ENCODE measurements at places on chromosomes 6 and 20. TPM values are rescaled to one million over a fixed set of nuclear protein-coding genes. Genes with fewer than 3 reads are reported as not detected.
A peak's percentile ranks its signal among the peaks of the same experiment; 100 is the strongest.

The GSTA2 gene
- total RNA-seq, result not detected

The REM1 gene
- not detected for total RNA-seq

The BFSP1 gene
- total RNA-seq, result 7.3 TPM

The LTB gene
- total RNA-seq, result 42.1 TPM

The ZNF311 gene
- total RNA-seq, result 0.23 TPM

GRCh38 chr6:28727559-28728211 is 196.1 kb downstream of the TRIM27 start:
- DNase-seq, result no peak

DNA sequence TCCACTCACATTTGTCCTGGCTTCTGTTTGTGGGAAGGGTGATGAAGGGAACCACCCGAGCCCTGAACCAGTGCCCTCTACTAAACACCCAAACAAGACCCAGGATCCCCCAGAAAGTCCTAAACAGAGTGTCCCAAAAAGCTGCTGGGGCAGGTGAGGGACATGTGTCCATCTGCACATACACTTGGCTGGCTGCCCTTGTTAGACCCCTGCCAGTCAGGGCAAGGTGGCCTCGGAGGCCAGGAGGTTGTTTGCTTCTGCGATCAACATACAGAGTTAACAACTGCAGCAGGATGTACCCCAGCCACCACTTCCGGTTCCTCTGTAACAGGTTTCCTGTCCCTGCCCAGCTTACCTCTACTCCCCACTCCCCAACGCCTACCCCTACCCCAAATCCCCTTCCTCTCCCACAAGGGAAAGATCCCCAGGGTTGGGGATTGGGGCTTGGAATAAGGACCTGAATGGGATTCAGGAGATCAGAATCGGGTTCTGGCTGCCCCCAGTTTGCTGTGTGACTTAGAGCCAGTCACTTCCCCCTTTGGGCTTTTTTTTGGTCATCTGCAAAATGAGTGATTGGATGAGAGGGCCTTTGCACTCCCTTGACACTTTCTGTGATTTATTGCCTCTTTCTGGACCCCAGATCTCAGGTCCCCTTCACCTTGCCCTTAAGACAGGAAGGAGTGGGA is 13.9 kb downstream of the DEF6 start:
- DNase-seq, result no peak

DNA sequence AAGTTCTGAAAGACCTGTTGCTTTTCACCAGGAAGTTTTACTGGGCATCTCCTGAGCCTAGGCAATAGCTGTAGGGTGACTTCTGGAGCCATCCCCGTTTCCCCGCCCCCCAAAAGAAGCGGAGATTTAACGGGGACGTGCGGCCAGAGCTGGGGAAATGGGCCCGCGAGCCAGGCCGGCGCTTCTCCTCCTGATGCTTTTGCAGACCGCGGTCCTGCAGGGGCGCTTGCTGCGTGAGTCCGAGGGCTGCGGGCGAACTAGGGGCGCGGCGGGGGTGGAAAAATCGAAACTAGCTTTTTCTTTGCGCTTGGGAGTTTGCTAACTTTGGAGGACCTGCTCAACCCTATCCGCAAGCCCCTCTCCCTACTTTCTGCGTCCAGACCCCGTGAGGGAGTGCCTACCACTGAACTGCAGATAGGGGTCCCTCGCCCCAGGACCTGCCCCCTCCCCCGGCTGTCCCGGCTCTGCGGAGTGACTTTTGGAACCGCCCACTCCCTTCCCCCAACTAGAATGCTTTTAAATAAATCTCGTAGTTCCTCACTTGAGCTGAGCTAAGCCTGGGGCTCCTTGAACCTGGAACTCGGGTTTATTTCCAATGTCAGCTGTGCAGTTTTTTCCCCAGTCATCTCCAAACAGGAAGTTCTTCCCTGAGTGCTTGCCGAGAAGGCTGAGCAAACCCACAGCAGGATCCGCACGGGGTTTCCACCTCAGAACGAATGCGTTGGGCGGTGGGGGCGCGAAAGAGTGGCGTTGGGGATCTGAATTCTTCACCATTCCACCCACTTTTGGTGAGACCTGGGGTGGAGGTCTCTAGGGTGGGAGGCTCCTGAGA is at the start of gene HFE:
Gene HFE, plus strand, starts transcription at position 146 of the 832 bp plus-strand sequence. Its CDS starts 12 bp downstream, at position 158.
- peak; percentile 56 for DNase-seq

DNA sequence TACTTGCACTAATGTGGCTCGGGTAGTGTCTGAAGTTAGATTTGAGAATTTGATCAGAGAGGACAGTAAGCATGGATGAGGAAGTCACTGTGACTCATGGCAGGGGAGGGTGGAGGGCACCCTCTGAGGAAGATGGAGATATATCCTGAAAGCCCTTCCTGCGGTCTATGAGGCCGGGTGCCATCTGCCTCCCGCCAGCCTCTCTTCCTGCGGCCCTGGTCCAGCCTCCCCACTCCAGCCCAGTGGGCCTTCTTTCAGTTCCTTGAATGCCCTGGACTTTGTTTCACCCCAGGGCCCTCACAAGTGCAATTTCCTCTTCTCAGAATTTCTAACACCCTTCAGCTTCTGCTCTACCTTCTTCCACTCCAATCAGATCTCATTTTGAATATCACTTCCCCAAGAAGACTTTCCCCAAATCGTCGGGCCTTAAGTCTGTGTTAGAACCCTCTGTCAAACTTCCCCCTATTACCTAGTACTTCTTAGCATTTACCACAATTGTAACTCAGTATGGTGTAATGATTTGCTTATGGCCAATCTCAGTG is 20.2 kb upstream of the TNFAIP3 start:
- peak; percentile 17 for DNase-seq

- DNase-seq, result no peak
Measured at GRCh38 chr6:5085648-5086293, 630 bp downstream of the PPP1R3G start.

DNA sequence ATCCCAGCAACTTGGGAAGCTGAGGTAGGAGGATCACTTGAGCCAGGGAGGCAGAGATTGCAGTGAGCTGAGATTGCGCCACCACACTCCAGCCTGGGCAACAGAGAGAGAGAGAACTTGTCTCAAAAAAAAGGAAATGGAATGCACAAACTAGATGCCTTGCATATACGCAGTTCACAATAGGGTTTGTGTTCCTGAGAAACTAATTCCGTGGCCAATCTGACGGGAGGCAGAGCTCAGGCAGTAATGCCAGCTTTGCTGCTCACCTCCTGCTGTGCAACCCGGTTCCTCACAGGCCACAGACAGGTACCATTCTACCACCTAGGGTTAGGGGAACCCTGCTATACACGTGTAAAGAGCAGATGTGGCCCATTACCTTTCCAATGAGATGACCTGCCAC is 1.4 kb downstream of the CDK5RAP1 start:
- DNase-seq, result no peak

DNA sequence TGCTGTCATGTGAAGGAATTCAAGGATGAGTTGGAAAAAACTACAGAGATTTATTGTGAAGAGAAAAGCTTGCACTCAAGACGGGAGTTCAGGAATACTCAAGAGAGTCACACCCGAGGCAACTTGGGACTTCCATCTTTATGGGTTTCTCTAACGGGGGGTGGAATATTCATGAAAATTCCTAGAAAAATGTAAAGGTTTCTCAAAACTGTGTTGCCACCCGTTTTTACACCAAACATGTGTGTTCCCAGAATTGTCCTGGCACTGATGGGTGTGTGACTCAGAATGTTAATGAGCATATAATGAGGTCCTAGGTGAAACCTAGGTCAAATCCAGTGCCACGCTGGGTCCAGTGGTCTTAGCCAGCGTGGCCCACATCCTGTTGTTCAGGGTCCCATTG is 381.5 kb downstream of the CDH26 start:
- no peak for DNase-seq

GRCh38 chr20:46308258-46309157 is at the start of gene CDH22:
Gene CDH22, minus strand, starts transcription at chr20:46308498. Its CDS starts 57,204 bp downstream, at chr20:46251294.
- DNase-seq, result peak; percentile 22

DNA sequence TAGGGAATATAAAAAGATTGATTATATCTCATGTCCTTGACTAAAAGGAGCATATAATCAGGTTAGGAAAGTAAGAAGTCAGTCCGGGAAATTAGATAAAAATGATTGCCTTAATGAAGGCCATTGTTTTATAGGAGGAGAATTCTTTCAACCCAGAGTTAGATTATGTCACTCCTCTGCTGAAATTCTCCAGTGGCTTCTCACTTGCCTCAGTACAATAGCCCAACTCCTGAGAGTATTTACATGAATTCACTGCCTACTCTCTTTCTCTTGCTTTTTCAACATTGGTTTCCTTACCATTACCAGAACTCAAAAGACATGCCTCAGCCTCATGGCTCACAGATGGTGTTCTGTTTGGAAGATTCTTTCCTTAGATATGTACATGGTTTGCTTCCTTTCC is 114.9 kb downstream of the EPHA7 start:
- DNase-seq, result no peak

- no peak for DNase-seq
Measured at GRCh38 chr20:45998761-45999160, 9.9 kb upstream of the MMP9 start.

DNA sequence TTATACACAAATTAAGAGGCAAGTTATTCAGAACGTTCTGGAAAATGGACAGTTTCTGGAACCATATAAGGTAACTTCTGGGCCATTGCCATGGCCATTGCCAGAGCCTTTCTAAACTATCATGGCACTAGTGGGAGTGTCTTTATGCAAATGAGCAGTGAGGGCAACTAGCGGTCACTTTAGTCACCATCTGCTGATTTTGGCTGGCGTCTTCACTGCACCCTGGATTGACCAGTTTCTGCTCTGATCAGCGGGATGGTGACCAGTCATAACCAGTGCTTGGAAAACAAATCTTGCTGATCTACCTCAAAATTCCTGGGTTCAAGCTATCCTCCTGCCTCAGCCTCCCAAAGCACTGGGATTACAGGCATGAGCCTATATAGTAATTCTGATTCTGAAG is 7.3 kb upstream of the SNTA1 start:
- DNase-seq, result no peak
